ENCODE measurements at places on chromosomes 3 and 15.

DNA sequence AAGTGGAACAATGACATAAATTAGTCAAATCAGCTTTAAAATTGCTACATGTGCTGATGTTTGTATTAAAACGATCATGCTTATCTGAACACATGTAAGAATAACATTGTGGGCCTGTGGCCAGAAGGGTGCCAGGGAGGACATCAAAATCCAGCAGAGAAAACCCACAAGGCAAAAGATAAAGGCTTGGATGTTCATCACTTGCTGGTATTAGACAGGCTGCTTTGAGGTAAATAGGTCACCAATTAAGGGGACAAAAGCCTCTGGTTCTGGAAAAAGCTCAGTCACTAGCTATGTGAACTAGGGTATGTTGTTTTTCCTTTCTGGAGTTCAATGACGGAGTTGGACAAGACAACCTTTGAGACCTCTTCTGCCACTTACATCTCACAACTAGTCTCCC, 74.4 kb upstream of the TMEM108 start:
- DNase-seq, result no peak

GRCh38 chr3:122519693-122520092, 5.0 kb upstream of the KPNA1 start:
- DNase-seq, result no peak

DNA sequence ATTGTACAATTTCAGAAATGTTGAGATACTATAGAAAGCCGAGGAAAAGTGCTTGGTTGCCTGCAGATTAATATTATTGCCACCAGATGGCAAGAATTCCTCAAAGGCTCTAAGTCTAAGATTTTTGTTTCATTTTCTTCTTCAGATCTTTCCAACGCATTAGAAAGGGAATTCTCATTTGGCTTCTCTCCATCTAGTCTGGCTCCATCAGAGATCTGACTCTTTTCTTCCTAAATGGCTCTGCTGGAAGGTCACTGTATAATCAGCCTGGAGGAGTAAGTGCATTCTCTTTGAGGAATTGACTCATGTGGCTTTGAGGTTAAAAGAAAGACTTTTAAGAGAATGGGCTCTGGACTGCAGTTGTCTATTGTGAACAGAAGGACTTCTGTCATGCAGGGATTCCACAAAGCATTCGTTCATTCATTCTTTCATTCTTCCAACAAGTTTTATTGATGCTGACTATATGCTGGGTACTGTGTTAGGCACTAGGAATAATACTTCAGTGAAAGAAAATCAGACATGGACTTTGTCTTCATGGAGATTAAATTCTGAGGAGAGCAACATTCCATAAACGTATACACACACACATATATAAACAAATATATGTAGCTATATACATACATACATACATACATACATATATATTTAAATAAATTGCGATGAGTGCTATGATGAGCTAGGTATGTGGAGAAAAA, 55.3 kb downstream of the SLC28A2 start:
- no peak for DNase-seq

GRCh38 chr3:49277383-49277775, 347 bp upstream of the C3orf62 start:
- DNase-seq, result no peak

GRCh38 chr3:48435774-48436476, 4.0 kb downstream of the CCDC51 start:
- peak; percentile 87 for DNase-seq

GRCh38 chr3:31373681-31374080, 159.0 kb upstream of the STT3B start:
- DNase-seq, result no peak

GRCh38 chr3:105823149-105823867, 45.5 kb downstream of the CBLB start:
- no peak for DNase-seq

- DNase-seq, result no peak
Observed at GRCh38 chr3:65126527-65127410, 439.0 kb upstream of the ADAMTS9 start.

GRCh38 chr3:197038679-197039462, 9.3 kb upstream of the MELTF start:
- no peak for DNase-seq

- DNase-seq, result no peak
Observed at GRCh38 chr3:150146991-150147761, 176.5 kb upstream of the PFN2 start.

Data from activated CD4-positive, alpha-beta T cell treated with anti-CD3 and anti-CD28 coated beads for 4 hours (primary cell).